ENCODE measurements at places on chromosomes 7 and 10.

GRCh38 chr7:36667007-36667745 lies 57.1 kb downstream of the AOAH start:
- no peak for DNase-seq

DNA sequence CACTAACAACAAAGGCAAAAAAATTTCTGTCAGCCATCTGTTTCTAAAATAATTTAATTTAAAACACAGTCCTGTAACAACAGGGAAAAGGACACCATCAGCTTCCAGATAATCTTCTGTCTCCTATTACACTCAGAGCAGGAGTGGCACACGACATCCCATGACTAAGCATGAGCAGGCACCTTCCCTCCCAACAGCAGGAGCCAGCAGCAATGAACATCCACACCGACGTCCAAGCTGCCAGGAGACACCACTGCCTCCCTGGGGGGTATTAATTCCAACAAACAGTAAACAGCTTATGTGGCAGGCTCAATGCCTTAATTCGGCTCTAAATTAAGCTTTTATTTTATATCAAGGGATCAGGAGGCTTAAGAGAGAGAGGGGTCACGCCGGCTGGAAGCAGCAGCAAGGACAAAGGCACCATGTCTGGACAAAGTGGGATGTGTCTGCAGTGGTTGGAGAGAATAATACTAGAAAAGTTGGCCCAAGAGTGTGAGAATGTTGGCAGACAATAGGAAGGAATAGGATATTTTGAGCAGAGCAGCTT lies 45.7 kb downstream of the KIAA1549 start:
- no peak for DNase-seq

- no peak for DNase-seq
These were observed 51.6 kb upstream of the AQP1 start for GRCh38 chr7:30859940-30860496.

DNA sequence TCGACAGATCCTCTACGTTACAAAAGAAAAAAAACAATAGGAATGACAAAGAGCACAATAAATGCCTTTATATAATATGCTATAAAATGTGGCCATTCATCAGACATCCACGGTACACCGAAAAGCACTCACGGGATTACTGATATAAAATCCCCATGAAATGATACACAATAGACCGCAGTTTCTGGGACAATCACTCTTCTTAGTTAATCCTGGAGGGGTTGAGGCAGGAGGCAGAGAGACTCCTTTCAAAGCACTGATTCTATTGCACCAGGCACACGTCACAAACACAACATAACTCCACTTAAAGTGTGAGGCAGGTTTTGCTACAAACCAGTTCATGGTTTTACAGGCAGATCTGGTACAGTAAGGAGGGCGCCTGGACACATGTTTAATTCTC lies 113.8 kb downstream of the FGFR2 start:
- no peak for DNase-seq

DNA sequence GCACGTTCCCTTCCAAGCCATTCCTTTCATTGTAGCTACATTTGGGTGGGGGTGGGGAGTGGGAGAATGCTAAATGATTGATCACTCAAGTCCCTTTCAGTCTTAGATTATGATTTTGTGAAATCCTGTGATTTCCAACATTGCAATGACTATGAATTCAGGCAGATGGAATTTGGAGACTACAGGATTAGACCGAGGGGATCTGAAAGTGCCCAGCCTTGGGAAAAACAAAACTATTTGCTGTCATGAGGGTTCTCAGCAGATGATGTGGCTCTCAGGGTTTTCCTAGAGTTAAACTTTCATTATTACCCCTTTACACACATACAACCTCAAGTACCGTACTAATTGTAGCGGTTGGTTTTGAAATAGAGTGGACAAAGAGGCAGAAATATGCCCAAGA lies 4.7 kb downstream of the MACROH2A2 start:
- DNase-seq, result no peak

- DNase-seq, result no peak
These were observed 34.2 kb upstream of the IGFBP3 start for GRCh38 chr7:45955286-45955685.

GRCh38 chr7:45089341-45089891 lies 647 bp upstream of the NACAD start:
- peak; percentile 55 for DNase-seq

GRCh38 chr7:5677538-5678294 lies 103.7 kb downstream of the RNF216 start:
- DNase-seq, result peak; percentile 61

- DNase-seq, result no peak
These were observed 269.4 kb upstream of the GHITM start for GRCh38 chr10:83869898-83870297.

DNA sequence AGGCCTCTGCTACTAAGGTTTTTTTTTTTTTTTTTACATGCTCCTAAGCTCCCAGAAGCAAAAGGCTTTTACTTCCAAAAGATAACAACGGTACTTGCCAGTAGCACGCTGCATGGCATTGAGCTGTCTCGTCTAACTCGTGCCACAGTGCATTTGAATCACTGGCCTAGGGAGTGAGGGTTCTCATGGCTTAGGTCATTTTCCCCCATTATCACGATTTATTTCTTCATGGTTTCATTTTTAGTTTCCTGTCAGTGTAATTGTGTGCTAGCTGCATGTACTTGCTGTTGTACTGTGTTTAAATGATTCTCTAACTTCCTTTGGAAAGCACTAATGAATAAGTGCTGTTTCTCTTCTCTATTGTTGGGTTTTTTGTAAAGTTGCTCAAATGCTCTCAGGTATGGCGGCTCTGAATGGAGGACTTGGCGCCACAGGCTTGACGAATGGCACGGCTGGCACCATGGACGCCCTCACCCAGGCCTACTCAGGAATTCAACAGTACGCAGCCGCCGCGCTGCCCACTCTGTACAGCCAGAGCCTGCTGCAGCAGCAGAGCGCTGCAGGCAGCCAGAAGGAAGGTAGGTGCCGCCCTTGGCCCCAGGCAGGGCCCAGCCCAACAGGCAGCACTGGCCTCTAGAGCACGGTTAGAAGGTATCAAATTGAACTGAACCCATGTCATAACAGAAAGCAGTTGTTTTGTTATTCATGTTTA lies 290.5 kb downstream of the USP6NL start:
- DNase-seq, result no peak

DNA sequence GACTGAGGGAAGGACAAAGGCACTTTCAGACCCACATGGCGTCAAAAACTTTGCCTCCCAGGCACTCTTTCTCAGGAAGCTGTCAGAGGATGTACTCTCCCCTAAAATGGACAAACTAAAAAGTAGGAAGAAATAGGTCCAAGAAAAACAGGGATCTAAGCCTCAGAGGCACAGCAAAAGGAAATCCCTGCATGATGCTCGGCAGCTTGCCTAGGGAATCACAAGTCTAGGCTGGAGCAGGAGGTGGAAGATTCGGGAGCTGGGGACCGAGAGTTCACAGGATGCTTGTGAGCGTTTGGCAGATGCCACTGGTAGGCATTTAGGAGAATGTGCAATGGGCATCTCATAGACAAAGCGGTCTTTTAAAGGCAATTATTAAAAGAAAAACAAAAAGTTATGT lies 60.8 kb downstream of the ATXN7L1 start:
- no peak for DNase-seq

DNA sequence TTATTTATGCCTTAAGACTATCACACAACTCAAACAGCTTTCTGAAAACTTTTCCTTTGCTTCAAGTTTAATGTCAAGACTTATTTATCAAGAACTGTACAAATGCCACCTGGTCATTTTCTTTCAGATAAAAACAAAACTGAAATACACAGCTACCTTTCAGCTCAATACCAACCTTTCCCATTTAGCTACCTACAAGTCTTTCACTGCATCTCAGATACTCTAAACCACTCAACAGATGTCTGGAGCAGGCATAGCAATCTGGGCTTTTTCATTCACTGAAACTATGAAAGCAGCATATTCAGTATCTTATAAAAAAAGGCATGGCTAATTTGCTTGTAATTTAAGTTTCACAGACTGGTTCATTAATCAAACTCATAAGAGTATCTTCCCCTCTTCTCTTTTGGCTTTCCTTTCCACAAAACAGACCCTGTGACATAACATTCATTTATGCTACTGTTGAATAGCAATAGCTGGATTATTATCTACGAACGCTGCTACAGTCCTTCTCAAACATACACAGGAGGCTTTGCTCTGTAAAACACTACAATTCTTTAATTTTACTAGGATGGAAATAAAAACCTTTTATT lies 8.2 kb downstream of the TRA2A start:
- no peak for DNase-seq

DNA sequence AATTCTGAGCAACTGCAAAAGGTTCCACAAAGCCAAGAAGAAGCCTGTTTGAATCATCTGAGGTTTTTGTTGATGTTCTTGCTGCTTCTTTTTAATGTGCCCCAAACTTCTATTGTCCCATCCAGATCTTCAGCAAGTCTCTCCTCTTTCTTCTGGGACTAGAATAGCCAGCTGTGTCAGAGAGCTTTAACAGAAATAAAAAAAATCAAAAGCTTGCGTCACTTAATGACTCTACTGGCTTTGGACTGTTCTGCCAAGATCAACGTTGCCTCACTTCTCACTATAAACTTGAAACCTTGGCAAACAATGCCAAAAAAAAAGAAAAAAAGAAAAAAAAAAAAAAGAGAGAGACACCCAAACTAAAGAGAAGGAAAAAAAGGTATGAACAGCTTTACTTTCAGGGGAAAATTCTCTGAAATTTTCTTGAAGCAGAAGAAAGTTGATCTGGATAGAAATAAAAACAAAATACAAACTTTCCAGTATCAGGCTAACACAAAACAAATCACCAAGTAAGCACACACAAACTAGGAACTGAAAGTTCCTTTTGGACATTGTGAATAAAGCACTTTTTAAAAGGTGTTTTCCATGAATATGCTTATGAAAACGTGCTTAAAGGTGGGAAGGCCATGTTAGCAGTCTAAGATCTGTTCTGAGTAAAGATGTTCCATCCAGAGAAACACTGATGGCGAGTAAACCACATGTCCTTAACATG lies 14.8 kb downstream of the USP54 start:
- no peak for DNase-seq

- DNase-seq, result no peak
These were observed 31.4 kb downstream of the CCDC71L start for GRCh38 chr7:106629516-106629915.

GRCh38 chr7:137953665-137954470 lies 48.0 kb downstream of the CREB3L2 start:
- DNase-seq, result peak; percentile 43

- peak; percentile 28 for DNase-seq
These were observed 4.6 kb downstream of the NKX2-3 start for GRCh38 chr10:99537086-99537988.
